Stimulated activated CD8-positive, alpha-beta memory T cell treated with anti-CD3 and anti-CD28 coated beads, Interleukin-2, amount 100 ng/mL, for 1 hour (primary cell): ENCODE measurements at places on chromosomes 1 and 21.

GRCh38 chr1:90725657-90726424, 8.7 kb upstream of the BARHL2 start:
- no peak for DNase-seq

DNA sequence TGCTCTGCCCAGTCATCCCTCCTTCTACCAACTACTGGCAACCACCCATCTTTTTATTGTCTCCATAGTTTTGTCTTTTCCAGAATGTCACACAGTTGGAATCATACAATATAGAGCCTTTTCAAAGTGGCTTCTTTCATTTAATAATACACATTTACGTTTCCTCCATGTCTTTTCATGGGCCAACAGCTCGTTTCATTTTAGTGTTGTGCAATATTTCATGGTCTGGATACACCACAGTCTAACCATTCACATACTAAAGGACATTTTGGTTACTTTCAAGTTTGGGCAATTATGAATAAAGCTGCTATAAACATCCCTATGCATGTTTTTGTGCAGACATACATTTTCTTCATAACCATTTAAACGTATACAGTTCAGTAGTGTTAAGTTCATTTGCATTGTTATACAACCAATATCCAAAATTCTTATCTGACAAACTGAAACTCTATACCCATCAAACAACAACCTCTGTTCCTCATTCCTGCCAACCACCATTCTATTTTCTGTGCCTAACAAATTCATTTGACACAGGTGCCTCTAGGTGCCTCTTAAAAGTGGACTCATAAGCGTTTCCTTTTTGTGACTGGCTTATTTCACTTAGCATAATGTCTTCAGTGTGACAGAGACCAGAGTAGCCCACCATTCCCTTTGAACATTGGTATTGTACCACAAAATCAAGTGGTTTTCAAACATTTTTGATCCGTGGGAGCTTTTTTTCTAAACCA, 138.1 kb downstream of the NR5A2 start:
- DNase-seq: no peak

DNA sequence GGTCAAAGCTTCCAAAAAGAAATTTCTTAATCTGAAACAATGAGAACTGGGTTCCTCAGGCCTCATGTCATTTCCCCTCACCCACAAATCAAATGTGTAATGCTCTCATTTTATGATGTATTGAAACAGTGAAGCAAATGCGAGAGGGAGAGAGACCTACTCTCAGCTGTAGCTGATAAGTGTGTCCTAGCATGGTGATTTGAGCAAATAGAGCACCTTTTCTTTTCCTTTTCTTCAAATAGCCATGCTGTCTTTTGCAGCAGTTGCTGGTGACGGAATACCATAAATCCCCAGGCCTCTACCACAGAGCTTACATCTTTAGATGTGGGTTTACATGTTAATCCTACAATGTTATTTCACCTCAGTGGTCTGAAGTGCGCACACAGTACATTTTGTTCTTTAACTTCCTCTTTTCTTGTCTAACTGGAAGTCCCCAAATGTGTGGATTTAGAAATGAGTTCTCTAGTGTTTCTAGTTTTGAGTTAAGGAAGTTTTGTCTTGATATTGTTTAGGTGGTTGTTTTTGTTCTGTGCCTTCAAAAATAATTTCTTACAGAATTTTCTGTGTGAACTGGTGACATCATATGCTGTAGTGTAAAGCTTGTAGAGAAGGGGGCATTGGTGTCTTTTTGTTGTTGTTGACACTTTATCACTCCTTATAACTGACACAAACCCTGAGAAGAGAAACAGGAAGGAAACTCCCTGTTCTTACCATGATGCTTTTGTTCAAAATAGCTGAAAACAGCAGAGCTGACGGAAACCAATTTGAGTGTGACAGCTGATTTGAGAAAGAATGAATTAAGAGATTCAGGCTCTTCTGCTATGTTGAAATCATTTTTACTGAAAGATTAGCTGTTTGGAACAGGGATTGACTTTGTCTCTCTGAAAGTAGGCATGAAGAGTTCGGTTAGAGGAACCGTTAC, 12.2 kb downstream of the SMAP2 start:
- DNase-seq: no peak

DNA sequence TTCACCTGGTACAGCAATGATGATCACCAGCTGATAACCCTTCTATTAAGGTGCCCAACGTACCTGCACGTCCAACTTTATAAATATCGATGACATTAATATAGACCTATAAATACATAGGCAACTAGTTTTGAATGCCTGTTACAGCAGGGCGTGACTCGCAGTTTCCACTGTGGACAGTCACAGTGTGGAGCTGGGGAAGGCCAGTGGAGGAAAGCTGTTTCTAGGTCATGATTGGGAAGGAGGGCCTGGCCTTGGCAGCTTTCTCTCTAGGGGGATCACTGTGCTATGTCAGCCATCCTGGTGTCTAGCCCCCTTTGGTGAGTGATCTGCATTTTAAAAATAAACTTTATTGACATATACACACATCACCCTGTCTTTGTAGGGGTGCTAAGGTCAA, 4.4 kb upstream of the PRDM15 start:
- DNase-seq: no peak

DNA sequence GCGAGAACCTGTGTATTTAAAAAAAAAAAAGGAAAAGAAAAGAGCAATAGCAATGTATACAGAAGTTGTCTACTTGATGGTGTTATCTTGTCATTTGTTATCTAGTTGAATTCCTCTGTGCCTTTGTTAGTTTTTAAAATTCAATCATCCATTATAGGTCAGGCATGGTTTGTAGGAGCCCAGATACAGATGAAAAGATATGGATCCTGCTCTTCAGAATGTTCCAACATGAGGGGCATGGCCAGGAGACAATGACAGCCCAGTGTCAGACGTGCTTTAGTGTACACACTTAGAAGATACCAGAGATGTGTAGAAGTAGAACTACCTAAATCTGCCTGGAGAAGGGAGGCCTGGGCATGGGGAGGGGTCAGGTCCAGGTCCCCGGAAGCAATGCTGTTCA, 16.6 kb downstream of the MTARC2 start:
- no peak for DNase-seq

GRCh38 chr1:234933475-234933874, 195.2 kb downstream of the TOMM20 start:
- no peak for DNase-seq

DNA sequence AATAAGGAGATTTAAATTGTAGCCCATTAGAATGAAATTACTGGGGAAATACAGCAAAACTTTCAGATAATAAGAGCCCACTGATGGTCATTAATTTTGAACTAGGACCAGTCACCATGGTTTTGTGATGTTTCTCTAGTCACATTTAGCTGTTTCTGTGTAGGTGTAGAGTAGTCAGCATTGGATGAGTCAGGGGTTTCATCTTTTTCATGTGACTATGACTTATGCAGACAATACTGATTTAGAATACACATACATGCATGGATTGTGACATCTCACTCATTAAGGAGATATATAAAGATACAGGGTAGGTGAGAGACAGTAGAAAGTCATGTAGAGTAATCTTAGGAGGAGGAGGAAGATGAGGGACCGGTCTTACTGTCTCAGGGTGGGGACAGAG, 1192.7 kb downstream of the KCNT2 start:
- no peak for DNase-seq

- DNase-seq: no peak
Observed at GRCh38 chr1:57067863-57068262, 102.0 kb upstream of the C8B start.

GRCh38 chr1:68819190-68819829, 322.4 kb upstream of the DEPDC1 start:
- no peak for DNase-seq

- no peak for DNase-seq
Observed at GRCh38 chr1:151408891-151409290, 9.5 kb downstream of the PSMB4 start.

DNA sequence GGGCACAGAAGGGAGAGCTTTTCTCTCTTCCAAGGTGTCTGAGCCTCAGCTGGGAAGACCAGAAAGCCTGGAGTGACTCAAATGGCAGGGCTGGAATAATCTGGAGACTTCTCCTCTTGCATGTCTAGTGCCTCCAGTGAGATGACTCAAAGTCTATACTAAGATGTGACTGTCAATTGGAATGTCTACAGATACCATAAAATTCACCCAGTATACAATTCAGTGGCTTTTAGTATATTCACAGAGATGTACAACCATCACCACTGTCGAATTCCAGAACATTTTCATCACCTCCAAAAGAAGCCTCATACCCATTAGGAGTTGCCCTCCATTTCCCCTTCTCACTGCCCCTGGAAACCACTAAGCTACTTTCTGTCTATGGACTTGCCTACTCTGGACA, 47.9 kb upstream of the CNN3 start:
- no peak for DNase-seq

- no peak for DNase-seq
Observed at GRCh38 chr1:217004776-217005436, 281.7 kb upstream of the ESRRG start.
